Iris pigment epithelial cell (primary cell): ENCODE measurements at places on chromosomes 2 and 18.
A peak's percentile ranks its signal among the peaks of the same experiment; 100 is the strongest.

DNA sequence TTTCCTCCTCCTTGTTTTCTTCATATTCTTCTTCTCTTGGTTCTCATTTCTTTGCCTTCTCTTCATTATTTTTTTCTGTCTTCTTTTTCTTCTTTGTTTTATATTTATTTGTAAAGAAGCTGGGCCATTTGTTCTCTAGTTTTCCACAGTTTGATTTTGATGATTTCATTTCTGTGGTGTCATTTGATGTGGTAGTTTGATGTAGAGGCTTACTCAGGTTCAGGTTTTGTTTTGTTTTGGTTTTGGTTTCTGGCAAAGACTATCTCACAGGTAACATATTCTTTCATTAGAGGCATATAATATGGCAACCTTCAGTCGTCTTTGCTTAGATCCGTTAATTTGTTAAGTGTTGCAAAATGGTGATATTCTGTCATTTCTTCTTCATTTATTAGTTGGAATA lies 75.3 kb downstream of the BABAM2 start:
- DNase-seq: no peak

GRCh38 chr2:105328281-105329196 lies 996 bp downstream of the TGFBRAP1 start:
- DNase-seq: peak; percentile 77

GRCh38 chr2:62760026-62760425 lies 54.5 kb downstream of the EHBP1 start:
- no peak for DNase-seq

DNA sequence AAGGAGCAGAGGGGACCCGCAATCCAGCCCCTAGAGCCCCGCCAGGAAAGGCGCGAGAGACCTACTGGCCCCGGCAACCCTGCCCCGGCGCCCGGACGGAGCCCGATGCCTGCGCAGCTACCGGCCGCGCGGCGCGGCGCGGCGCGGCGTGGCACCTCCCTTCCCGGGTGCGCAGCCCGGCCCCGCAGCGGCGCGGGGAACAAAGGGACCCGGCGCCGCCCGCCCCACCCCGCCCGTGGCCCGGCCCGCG lies 307 bp downstream of the CDH2 start:
- peak; percentile 15 for DNase-seq

- no peak for DNase-seq
Observed at GRCh38 chr2:200939832-200940231, 23.6 kb downstream of the ORC2 start.

DNA sequence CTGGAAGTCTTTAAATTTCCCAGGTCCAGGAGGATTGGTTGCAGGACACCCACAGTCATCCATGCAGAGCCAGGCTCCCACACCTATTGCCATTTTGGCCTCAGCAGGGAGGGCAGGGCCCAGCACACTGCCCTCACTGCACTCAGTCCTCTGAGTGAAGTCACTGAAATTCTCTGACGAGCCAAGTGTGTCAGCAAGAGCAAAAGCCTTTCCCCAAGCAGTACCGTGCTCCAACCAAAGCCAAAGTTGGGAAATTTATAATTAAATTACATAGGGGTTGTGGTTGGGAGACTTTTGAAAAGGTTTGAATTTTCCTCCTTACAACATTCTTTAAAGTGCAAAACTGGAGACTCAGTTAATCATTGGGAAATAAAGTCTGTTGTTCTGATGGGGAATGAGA lies 98.5 kb upstream of the CD226 start:
- peak; percentile 62 for DNase-seq

GRCh38 chr18:59141294-59142068 lies 1.8 kb downstream of the SEC11C start:
- DNase-seq: no peak

DNA sequence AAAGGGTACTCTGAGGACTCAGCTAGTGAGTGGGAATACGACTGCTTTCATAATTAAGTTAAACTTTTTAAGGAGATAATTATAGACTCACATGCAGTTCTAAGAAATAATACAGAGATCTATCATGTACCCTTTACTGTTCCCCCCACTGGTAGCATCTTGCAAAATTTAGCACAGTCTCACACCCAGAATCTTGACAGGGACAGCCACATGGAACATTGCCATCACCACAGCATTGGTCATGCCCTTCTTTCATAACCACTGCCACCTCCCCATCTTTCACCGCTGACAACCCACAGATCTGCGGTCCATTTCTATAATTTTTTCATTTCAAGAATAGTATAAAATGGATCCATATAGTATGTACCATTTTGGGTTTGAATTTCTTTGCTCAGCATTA lies 37.8 kb downstream of the ARHGEF4 start:
- no peak for DNase-seq
